ENCODE measurements at places on chromosomes 3 and 15. TPM values are rescaled to one million over a fixed set of nuclear protein-coding genes. Genes with fewer than 3 reads are reported as not detected.
A peak's percentile ranks its signal among the peaks of the same experiment; 100 is the strongest.

DNA sequence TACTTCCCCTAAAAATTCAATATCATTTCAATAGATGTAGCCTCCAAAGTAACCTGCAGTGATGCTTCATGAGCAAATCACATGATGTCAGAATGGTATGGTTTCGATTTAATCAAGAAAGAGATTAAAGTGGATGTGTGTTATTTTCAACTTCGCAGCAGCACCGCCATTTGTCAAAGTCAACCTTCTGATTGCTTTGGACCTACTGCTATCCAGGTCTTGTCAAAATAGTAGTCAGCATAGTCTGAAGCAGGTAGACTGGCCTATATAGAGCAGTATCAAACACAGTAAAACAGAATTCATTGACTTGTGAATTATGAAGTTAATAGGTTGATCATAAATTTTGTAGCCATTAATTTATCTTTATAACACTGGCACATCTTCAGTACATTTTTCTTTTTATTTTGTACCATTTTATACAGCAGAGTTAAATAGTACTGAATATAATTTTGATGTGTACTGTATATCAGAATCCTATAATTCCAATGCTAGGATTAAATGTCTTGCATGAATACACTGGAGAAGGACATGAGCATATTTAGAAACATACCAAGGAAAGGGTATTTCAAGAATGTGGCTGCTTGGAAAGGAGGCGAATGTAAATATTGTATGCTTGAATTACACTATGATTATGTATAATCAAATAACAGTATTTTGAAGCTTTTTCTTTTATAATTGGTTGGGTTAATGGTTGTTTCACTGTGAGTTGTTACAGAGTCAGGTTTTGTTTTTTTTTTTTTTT, 79.6 kb downstream of the CDIN1 start:
- no peak for DNase-seq

DNA sequence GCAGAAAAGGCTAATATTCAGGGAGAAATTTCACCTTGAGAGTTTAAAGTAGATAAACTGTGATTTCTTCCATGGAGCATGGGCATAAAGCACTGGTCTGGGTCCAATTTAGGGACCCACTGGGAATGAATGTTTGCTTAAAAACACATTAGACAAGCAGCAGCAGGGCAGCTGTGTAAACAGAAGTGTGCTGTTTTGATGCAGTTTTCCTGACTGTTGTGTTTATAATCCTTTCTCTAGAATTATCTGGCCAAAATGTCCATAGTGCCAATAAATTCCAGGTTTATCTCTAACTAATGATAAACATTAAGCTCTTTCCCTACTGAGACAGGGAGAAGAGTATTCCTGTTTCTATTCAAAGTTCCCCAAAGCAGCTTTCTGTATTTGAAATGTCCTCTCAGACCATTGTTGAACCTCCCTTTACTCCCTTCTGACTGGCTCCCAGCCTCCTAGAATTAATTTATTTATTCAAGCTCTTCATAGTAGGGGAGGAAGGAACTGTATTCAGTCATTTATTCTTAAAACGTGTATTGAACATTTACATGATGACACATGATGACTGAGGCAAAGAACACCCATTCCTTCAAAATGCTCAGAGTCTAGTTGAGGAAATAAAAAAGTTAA, 7.0 kb upstream of the TM4SF18 start:
- DNase-seq = no peak

- peak; percentile 80 for DNase-seq
These were observed 12.1 kb downstream of the HEG1 start for GRCh38 chr3:125043599-125044151.

DNA sequence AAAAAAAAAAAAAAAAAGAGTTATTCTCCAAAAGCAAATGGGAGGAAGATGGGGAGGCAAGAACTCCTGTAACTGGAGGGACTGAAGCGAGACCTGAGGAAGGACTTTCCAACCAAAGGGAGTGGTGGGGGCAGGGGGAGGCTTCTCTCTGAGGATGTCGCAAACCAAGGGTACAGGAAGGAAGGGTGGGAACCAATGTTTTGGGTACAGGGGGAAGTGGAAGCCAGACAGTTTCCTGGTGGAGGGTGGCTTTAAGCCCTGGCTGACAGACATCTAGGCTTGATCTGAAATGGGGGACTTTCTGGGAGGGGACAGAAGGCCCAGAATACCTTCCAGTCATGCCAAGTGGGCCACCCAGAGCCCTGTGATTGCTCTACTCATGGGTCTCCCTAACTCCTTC, 27.0 kb downstream of the VIPR1 start:
- DNase-seq = no peak

DNA sequence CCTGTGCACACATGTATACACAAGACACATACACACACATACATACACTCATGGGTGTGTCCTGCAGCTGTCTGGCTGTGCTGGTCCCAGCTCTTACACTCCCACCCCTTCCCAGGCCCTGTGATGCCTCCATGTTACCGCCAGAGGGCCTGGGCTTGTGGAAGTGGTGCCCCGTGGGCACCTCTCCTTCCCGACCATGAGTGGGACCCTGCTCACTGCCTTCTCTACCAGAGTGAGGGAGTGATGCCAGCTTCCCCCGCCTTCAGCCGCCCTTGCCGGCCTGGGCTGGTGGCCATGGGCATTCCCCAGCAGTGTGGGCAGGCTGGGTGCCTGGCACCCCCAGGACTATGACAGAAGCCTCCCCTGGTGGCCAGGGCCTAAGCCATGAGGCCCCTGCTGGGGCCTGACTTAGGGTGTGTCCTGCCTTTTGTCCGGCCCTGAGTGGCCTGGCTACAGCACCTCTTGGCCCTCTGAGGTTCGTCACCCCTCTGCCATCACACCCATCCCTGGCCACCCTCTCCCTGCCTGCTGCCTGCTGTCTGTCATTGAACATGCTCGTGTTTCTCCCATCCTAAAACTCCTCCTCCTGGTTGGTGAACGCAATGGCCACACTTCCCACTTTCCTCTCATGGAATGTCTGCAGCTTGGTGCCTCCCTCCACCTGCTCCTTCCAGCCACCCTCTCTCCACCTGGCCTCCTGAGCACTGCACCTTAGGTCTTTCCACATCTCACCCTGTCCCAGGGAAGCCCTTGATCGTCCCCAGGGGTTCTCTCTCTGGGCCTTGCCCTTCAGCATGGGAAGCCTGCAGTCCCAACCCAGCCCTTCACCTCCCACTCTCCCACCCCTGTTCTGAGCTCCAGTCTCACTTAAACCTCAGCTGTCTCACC, 14.6 kb downstream of the HDAC11 start:
- peak; percentile 47 for DNase-seq

- no peak for DNase-seq
These were observed 15.9 kb downstream of the CADPS start for GRCh38 chr3:62859203-62859791.

DNA sequence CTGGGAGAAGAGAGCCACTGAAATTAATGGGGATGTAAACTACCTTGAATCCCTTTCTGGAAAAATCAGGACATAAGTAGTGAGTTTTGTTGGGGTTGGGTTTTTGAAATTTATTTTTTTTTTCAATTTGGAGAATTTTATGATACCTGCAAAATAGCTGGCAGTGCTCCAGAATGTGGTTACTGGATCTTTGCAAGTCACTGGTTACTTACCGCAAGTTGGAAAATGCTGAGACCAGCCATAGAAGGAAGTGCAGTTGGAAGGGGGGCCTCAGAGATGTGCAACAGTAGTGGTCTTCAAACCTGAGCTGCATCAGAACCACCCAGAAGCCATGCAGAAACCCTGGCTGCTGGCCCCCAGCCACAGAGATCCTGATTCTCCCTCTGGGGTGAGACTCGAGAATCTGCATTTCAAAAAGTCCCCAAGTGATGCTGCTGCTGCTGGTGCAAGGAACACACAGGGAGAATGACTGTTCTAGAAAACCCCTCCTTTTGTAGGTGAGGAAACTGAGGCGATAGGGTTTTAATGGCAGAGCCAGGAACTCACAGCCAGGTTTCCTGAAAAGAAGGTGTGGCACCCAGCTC, 39.7 kb downstream of the SEMA5B start:
- DNase-seq = no peak

LMLN gene
- 6.4 TPM for total RNA-seq

OR5K2 gene
- not detected for total RNA-seq

- no peak for DNase-seq
These were observed 3.7 kb upstream of the APOD start for GRCh38 chr3:195587406-195587805.

- no peak for DNase-seq
These were observed 45.6 kb downstream of the OIP5 start for GRCh38 chr15:41286665-41287333.

DNA sequence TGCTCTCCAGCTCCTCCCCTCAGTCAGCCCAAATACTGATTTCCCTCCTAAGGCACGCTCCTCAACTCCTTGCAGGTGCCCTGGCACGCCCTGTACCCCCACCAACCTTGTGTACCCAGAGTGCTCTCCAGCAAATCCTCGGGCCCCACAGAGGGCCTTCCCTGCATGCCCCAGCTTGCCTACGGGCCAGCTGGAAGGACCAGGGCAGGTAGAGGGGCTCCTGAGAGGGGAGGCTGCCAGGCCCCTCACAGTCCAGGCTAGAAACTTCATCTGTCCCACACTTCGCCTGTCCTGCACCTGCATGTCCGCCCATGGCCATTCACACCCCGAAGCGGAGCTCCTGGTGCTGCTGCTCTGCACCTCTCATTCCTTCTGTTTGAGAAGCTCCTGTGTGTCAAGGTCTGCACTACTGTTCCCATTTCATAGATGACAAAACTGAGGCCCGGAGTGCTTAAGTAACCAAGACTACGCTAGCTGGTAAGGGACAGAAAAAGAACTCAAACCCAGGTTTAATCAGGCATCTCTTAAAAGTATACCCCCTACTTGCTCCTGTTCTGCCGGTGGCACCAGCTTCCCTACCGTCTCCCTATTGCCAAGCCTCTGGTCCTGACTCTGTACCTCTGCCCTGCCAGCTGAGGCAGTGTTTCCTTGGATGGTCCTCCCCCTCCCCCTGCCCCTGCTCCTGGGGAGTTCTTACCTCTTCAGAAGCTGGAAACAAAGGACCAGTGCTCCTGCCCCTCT, 35.6 kb downstream of the ZXDC start:
- no peak for DNase-seq
